Liver (tissue), 10 donors: ENCODE measurements at places on chromosomes 1 and 21. TPM values are rescaled to one million over a fixed set of nuclear protein-coding genes. Genes with fewer than 3 reads are reported as not detected.
A peak's percentile ranks its signal among the peaks of the same experiment; 100 is the strongest.

Gene VHLL
- total RNA-seq = 0.67 TPM

GRCh38 chr1:90291431-90292216 lies 296.7 kb downstream of the ZNF326 start:
- DNase-seq = no peak
- no peak overlapping the region for H3K4me3 ChIP-seq
- no peaks in the 10 kb centered on the region for H3K36me3 ChIP-seq
- no peaks in the 10 kb centered on the region for H3K4me1 ChIP-seq
- peaks cover 4% of the 10 kb centered on the region for H3K27me3 ChIP-seq

Gene SPATA1
- 0.75 TPM for total RNA-seq

GRCh38 chr1:202625416-202626360 lies 84.6 kb downstream of the SYT2 start:
- DNase-seq = peak; percentile 72
- H3K27ac ChIP-seq = no peak overlapping the region
- peaks cover 8% of the 10 kb centered on the region for H3K4me1 ChIP-seq

DNA sequence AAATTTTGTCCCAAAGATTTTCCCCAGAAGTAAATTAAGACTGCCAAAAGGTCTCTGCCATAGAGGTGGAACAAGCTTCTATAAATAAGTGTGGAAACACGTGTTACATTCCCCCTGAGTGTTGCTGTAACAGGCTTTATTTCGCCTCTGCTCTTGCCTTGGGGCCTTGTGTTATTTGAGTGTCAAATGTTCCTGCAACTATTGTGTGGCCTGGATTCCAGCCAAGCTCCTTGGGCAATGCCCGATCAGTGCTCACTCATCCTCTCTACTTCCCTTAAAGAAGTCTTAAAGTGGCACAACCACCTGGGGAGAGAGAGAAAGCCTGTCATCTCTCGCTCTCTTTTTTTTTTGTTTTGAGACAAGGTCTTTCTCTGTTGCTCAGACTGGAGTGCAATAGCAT lies 156.7 kb downstream of the NR5A2 start:
- H3K27me3 ChIP-seq = no peaks in the 10 kb centered on the region
- H3K4me3 ChIP-seq = no peak overlapping the region
- H3K27ac ChIP-seq = no peak overlapping the region
- H3K36me3 ChIP-seq = no peaks in the 10 kb centered on the region
- peaks cover 11% of the 10 kb centered on the region for H3K4me1 ChIP-seq

Gene GSTM1
- 273 TPM for total RNA-seq

Gene PPIAL4G
- total RNA-seq = 0.17 TPM

Gene SLC45A1
- total RNA-seq = 0.08 TPM

GRCh38 chr1:45038661-45039364 lies 26.8 kb downstream of the UROD start:
- no peaks in the 10 kb centered on the region for H3K36me3 ChIP-seq
- no peaks in the 10 kb centered on the region for H3K27me3 ChIP-seq
- no peak for DNase-seq
- H3K27ac ChIP-seq = no peak overlapping the region
- H3K4me3 ChIP-seq = no peak overlapping the region
- no peaks in the 10 kb centered on the region for H3K4me1 ChIP-seq

DNA sequence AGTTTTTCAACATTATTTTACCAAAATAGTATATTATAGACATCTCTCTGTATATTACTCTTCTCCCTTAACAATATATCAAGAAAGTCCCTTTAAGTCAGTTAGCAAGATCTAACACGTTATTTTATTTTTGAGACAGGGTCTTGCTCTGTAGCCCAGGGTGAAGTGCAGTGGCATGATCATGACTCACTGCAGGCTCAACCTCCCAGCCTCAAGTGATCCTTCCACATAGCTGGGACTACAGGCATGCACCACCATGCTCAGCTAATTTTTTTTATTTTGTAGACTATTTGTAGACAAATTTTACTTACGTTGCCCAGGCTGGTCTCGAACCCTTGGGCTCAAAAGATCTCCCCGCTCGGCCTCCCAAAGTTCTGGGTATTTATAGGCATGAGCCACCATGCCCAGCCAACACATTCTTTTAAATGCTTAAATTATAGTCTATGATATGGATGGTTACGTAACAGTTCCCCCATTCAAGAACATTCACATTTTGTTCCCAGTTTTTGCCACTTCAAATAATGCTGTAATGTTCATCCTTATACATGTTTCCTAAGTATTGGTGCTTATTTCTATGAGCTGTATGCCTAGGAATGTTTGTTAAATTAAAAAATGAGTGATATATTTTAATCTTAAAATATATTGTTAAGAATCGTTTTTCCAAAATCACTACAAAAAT lies 70.4 kb downstream of the TUT4 start:
- peaks cover 11% of the 10 kb centered on the region for H3K36me3 ChIP-seq
- H3K27ac ChIP-seq = no peak overlapping the region
- DNase-seq = no peak
- no peaks in the 10 kb centered on the region for H3K27me3 ChIP-seq
